ENCODE measurements at places on chromosomes 7 and 10.

DNA sequence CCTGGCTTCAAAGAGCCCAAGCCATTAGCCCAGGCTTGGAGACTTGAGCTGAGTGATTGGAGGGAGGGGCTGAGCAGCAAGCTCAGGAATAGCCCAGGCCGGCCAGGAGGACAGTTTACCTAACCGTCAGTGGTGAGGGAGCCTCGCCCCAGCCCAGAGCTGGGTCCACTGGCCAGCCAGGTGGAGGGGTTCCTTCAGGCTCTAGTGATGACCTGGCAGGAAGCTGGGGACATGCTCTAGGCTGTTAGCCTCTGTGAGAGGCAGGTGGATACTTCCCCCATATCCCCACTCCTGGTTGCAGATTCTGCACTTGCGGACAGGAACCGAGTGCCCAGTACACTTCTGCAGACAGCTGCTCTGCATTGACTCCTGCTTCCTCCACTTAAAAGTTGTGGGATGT lies 61.2 kb upstream of the ANTXRL start:
- no peak for DNase-seq

GRCh38 chr10:43863859-43864591 lies 215.3 kb upstream of the ZNF32 start:
- DNase-seq, result peak; percentile 13

DNA sequence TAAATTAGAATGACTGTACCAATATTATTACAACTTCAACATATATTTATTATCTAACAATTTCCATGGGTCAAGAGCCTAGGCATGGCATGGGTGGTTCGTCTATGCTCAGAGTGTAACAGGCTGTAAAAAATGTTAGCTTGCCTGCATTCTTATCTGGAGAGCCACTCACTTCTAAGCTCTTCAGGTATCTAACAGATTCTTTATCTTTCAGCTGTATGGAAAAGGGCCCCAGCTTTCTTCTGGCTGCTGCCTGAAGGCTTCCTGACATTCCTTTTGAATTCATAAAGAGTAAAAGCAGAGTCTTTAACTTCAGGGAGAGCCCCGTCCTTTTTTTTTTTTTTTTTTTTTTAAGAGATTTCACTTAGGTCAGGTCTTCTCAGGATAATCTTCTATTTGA lies 648.8 kb downstream of the NXPH1 start:
- no peak for DNase-seq

- DNase-seq, result no peak
Observed at GRCh38 chr7:33487998-33488682, 358.8 kb downstream of the BBS9 start.

- DNase-seq, result peak; percentile 16
Observed at GRCh38 chr10:43210556-43210955, 56.3 kb downstream of the RASGEF1A start.

DNA sequence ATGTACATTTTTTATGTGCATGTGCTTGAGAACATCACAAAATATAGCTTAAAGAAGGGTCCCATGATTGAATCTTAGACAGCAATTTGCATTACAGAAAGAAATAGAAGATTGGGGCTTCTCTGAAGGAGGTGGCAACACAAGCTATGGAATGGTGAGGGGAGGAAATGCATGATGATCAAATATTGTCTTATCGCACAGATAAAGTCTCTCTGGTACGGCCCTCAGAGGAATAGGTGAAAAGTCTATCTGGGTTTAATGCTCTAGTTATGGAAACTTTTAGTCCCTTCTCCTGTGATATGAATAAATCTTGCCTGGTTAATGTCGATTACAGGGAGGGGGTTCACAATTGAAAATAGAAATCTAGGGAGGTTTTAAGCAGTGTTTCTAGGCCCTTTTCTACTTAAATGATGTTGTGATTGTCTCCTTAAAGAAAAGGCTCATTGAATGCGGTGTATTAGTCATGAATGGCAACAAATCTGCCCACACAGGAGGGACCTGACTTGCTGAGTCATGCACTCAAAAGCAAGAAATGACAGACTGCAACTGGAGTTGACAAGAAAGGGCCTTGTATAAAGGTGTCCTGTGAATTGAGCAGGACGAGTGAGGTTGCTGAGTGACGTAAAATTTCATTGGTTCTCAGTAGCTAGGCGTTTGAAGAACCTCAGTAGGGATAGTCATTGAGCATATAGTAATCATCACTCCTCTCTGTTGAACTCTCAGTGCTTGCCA lies 133.4 kb upstream of the CSTF2T start:
- no peak for DNase-seq

GRCh38 chr10:24209432-24209771 lies 464 bp downstream of the KIAA1217 start:
- peak; percentile 41 for DNase-seq

- DNase-seq, result no peak
Observed at GRCh38 chr7:140914083-140914482, 10.6 kb downstream of the BRAF start.

DNA sequence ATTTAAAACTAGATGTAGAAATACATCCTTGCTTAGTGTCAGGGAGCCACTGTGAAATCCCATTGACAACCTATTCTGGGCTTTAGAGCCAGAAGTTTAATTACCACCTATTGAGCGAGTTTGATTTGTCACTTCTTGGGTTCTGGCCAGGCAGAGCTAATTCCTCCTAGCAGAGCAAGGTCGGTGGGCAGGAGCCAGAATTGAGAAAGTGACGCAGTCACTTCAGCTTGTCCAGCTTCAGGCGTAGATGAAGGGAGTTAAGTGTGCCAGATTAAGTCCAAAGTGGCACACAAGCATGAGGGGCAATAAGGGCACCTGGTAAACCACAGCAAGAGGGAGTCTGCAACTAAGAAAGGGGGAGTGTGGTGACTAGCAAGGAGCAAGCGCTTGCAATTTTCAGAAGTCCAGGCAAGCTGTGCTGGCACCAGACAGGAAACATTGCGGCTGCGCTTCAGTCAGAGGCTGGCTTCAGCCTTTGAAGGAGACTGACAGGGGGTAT lies 119.4 kb downstream of the ST7 start:
- DNase-seq, result peak; percentile 64

GRCh38 chr7:77537136-77537777 lies at the start of gene PTPN12:
Gene PTPN12, plus strand, starts transcription at chr7:77537295. Its CDS starts 252 bp downstream, at chr7:77537547.
- DNase-seq, result no peak

- DNase-seq, result no peak
Observed at GRCh38 chr7:94325122-94325475, 69.6 kb upstream of the COL1A2 start.

DNA sequence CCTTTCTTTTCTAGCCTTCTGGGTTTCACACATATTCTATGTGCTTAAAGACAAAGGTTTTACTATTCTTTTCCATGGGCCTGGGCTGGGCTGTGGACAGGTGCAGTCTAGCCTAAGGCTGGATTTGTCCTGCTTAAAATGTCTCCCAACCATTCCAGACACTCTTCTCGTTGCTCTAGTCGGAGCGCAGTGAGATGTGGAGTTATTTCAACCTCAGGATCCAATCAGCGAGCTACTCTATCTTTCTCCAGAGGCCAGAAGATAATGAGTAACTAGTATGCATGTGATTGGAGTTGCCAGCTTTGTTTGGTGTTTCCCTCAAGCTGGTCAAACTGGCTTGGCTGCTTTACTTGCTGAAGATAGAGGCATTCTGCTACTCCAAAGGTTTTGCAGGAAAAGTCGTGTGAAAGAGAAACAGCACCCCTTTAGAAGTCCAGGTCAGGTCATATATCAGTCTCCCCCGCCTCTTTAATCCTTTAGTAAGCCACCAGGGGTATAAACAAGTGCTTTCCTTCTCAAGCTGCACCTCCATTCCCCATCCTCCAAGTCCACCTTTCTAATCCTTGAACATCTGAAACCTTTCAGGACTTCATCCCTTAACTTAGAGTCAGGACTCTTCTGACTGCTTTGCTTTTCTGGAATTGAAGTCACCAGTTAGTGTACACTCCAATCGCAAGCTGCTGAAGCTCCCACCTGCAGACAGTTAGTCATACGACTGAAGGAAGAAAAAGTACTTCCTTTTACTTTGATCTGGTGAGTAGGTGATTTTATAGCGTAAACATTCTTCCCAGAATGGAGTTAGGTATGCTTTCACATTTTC lies 78.8 kb downstream of the DNMBP start:
- no peak for DNase-seq

- no peak for DNase-seq
Observed at GRCh38 chr10:101995451-101996063, 60.4 kb downstream of the ARMH3 start.

DNA sequence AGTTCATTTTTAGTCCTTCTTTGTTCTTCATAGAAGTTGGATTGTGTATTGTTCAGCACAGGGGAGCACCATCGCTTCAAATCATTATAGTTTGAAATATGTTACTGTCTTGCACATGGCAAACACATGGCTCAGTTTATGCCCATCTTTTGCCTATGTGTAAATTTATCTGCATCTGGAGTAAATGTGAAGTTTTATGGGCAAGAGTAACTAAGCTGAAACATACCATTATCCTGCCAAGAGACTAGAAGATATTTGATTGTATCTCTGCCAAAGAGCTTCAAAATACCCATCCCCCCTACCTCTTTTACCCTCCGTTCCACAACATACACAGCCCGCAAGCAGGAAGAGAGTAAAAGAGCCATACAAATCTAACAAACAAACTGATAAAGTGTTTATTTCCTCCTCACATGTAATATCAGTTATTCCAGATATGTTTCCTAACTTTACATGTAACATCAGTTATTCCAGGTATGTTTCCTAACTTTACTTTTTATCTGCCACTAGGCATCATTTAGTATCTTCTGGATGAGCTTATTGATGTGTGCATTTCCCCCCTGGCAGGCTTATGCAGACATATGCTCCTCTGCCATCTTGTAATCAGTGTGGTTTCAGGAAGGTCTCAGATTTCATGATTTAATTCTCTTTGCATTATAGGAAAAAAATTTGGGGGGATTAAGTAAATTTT lies 127.7 kb downstream of the SRI start:
- DNase-seq, result no peak

- no peak for DNase-seq
Observed at GRCh38 chr10:1310271-1310789, 254.1 kb downstream of the WDR37 start.

GRCh38 chr10:50614444-50615137 lies 9.2 kb downstream of the SGMS1 start:
- no peak for DNase-seq

- DNase-seq, result no peak
Observed at GRCh38 chr10:24152270-24152669, 56.7 kb upstream of the KIAA1217 start.

GRCh38 chr7:44078521-44078920 lies 3.8 kb downstream of the POLM start:
- DNase-seq, result no peak

DNA sequence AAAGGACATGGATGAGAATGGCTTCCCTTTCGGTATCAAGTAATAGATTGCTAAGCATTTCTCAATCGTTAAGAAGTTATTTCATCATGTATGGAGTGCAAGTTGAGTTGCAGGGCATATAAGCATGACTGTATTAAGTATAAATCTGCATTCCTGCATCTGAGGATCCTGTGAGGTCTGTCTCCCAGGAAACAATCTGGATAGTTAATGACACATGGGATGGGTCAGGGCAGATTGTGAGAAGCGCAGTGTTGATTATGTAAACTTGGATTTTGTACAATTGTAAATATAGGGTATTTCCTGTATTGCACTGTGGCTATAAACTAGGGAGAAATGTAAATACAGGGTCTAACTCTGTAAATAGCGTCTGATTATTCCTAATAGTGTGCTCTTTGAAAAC lies 102.6 kb downstream of the PLXDC2 start:
- no peak for DNase-seq

- DNase-seq, result no peak
Observed at GRCh38 chr10:111875725-111876124, 307.8 kb downstream of the GPAM start.

DNA sequence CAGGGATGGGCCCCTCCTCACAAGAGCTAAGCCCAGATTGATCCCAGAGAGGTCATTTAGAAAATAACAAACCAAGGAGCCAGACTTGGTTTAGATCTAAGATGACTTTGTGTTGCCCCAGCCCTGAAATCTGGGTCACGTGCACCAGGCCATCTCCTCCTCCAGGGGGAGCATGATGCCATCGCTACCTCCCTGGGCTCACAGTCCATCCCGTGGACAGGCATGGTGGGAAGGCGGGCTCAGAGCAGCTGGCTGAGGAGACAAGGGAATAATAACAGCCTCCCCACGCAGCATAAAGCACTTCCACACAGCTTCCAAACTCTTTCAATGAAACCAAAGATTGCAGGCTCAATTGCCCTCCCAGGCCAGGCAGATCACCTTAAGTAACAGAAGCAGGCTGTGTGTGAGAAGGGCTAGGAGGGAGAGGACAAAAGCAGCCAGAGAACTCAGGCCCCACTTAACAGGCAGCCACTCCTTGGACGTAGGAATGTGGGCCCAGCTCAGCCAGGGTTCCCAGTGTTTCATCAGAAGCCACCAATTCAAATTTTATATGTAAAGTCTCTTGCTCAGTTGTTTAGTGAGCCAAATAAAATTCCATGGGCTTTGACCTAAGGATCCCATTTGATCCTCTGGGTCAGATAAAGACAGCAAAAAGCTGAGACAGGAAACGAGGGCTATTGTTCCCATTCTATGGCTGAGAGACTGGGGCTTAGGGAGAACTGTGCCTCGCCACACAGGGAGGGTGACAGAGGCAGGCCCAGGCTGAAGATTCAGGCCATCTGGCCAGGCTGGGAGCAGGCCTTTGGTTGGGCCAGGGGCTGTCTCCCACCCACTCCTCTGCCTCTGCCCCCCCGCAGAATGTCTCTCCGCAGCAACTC lies 100.2 kb downstream of the COL13A1 start:
- DNase-seq, result no peak
